Left hindlimb (tissue), 1 donor: ENCODE measurements at places on chromosomes 13 and 19.

DNA sequence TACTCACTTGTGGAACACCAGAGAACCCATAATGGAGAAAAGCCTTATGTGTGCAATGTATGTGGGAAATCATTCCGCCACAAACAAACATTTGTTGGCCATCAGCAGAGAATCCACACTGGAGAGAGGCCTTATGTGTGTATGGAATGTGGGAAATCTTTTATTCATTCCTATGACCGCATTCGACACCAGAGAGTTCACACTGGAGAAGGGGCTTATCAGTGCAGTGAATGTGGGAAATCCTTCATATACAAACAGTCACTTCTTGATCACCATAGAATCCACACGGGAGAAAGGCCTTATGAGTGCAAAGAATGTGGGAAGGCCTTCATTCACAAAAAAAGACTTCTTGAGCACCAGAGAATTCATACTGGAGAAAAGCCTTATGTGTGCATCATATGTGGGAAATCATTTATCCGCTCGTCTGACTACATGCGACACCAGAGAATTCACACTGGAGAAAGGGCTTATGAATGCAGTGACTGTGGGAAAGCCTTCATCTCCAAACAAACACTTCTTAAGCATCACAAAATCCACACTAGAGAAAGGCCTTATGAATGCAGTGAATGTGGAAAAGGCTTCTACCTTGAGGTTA, 10.9 kb downstream of the ZNF549 start:
- no peak for DNase-seq

- no peak for DNase-seq
Measured at GRCh38 chr13:79434556-79434955, 28.5 kb upstream of the RBM26 start.

GRCh38 chr19:18098891-18099622, 1.5 kb downstream of the MAST3 start:
- no peak for DNase-seq

- no peak for DNase-seq
Measured at GRCh38 chr19:31668921-31669320, 319.7 kb upstream of the TSHZ3 start.

GRCh38 chr13:50131920-50132903, 117.0 kb downstream of the KCNRG start:
- DNase-seq, result no peak

GRCh38 chr19:10866495-10866894, 4.9 kb upstream of the CARM1 start:
- no peak for DNase-seq

DNA sequence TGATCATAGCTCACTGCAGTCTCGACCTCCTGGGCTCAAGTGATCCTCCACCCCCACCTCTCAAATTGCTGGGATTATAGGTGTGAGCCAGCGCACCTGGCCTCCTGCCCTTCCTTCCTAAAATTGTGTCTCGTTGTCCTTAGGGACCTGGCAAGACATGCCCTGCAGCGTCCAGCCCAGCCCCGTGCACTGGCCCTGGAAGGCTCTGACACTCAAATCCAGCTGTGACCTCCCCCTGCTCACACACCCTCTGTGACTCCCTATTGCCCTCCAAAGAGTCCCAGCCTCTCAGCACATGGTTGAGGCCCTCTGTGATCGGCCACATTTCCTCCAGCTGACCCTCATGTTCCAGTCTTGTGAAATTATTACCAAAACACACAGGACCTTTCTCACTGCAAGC, 4.9 kb downstream of the MPV17L2 start:
- no peak for DNase-seq

DNA sequence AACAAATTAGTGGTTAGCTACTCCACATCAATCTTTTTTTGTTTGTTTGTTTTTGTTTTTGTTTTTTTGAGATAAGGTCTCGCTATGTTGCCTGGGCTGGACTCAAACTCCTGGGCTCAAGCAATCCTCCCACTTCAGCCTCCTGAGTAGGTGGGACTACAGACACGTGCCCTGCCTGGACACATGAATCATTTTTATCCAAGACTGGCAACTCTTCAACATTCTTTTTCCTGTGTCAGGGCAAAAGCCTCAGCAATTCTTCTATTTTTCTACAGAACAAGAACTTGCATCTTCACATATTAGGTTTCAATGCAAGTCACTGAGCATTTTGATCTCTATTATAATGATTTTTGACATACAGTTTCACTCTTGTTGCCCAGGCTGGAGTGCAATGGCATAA, 76.8 kb upstream of the LRCH1 start:
- no peak for DNase-seq

DNA sequence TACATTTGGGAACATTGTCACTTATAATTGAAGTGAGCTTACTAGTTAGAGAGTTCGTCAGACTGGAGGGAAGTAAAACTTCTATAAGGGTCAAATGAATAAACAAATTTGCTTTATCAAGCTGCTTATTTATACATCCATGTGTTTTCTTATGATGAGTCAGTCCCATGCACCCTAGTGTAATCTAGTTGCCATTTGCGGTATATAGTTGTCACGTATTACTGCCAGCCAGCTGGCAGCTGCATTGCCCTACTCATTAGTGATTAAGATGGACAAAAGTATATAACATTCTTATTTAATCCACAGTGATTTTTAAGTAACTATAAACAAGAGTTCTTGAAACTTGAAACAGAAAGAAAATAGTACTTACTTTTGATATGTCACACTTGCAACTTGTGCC, 182.4 kb downstream of the GPC6 start:
- no peak for DNase-seq

DNA sequence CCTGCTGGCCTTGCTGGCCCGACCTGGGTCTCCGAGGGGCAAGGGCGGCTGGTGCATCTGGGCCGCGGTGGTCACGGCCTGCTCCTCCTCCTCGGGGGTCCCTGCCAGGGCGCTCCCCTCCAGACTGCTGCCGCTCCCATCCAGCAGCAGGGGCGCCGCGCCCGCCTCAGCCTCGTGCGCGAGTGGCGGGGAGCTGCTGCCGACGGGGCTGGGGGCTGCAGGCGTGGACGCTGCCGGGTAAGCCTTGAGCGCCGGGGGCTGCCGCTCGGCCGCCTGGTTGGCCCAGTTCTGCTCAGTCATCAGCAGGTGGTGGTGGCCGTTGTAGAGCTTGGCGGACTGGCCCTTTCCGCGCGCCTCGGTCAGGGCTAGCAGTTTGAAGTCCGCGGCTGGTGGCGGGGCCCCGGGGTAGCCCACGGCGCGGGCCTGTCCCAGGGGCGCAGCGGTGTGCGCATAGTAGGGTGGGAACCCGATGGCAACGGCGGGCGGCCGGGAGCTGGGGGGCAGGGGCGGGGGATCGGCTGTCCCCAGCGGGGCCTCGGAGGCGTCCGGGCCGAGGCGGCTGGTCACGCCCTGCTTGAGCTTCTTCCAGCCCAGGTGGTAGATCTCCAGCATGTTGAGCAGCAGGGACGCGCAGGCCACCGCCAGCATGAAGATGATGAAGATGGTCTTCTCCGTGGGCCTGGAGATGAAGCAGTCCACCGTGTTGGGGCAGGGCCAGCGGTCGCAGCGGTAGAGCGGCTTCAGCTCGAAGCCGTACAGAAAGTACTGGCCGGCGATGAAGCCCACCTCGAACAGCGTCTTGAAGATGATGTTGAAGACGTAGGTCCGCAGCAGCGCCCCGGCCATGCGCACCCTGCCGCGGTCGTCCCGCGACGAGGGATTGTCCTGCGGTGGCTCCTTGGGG, 18.6 kb downstream of the GJA3 start:
- no peak for DNase-seq

DNA sequence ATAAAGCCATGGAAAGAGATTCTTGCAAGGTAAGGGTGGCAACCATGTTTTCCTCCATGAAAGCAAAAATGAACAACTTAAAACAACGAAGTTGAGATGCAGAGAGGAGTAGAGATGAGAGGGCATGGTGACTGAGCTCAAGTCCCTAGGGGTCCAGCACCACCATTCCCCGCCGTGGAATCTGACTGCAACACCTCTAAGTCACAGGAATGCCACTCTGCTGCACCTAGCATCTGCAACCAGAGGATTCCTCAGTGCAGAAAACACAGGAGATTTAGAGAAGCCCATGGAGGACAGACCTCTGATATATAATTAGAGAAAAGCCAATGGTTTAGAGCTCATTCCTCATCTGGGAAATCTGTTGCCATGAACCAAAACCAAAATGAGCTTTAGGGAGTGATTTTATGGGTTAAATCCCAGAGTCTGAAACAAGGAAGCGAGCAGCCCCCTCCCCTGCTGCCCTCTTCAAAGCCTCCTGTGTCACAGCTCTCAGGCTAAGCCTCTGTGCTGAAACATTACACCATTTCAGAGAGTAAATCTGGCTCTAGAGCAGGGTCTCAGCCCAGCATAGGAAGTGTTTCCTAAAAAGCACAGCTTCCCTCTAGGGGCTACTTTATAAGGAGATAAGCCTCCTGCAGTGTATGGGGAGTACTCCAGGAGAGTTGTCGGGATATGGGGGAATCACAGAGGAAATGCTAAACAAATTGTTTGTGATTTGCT, 1043.6 kb downstream of the UQCRFS1 start:
- DNase-seq, result peak; percentile 34

DNA sequence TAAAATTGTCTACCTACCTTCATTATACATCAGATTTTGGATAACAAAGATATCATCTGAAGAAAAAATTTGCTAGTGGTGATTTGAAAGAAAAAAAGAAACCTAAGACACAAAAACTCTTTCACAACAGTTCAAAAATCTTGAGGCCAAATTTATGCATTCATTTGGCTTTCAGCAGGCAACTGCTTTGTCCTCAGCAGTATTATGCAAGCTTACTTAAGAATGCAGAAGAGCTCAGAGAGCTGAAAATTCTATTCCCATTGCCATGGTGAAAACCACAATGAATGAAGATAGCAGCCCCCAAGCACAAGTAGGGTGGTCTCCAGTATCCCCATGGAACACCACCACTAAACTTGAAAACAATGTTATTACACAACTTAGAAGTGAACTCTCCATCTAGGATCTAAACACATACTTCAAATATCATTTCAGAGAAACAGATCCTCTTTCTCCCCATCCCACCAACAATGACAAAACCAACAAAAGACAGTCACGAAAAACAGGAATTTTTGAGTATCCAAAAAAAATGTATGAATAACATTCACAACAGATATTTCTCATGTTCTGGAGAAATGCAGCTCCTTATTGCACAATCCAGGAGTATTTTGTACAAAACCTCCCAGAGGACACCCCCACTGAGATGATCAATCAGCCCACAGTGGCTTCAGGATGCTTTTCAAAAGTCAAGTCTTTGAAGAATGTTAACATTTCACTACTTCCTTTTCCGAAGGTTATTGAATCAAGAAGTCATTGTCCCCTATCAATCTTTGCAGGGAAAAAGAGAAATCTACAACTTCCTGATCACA, 192.7 kb downstream of the LHFPL6 start:
- no peak for DNase-seq

- no peak for DNase-seq
Measured at GRCh38 chr19:29675650-29676186, 10.5 kb downstream of the PLEKHF1 start.

DNA sequence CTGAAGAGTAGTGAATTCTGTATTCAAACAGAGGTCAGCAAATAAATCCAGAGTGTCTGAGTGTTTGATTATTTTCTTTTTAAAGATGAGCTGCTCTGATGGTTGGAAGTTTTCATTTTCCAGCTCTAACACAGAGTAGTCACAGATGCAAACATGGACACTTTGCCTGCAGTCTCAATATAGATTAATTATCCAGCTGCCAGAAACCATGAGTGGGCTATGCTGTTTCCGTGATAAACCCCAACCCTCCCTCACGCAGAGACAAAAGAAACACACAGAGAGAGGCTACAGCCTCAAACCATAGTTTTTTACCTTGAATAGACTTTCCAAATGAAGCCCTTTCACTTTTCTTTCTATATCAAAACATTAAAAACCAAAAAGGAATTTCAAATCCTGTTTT, 884.7 kb downstream of the DIAPH3 start:
- no peak for DNase-seq
